Fibroblast of skin of left biceps (primary cell): ENCODE measurements at places on chromosomes 6 and 20.

DNA sequence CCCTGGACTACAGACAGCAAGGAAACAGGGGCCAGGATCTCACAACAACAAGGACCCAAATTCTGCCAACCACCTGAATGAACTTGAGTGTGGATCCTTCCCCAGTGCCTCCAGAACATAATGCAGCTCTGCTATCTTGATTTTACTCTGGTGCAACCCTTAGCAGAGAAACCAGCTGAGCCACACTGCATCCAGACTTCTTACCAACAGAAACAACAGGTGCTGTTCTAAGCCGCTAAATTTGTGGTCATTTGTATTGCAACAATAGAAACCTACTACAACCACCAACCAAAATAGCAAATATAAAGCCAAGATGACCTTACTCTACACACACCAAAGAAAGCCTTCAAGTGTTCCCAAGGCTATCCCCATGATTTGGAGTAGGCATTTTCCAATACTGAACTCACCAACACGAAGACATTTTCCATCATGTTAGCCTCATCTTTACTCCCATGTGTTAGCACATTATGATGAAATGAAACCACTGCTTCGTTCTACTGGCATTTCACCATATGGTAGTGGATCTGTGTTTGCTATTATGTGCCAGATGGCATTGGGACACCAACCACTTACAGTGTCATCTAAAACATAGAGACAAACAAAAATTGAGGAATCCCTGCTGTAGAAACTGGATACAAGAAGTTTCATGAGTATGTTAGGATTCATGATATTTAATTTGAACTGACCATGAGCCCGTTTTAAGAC lies 249.8 kb upstream of the ID4 start:
- no peak for DNase-seq

DNA sequence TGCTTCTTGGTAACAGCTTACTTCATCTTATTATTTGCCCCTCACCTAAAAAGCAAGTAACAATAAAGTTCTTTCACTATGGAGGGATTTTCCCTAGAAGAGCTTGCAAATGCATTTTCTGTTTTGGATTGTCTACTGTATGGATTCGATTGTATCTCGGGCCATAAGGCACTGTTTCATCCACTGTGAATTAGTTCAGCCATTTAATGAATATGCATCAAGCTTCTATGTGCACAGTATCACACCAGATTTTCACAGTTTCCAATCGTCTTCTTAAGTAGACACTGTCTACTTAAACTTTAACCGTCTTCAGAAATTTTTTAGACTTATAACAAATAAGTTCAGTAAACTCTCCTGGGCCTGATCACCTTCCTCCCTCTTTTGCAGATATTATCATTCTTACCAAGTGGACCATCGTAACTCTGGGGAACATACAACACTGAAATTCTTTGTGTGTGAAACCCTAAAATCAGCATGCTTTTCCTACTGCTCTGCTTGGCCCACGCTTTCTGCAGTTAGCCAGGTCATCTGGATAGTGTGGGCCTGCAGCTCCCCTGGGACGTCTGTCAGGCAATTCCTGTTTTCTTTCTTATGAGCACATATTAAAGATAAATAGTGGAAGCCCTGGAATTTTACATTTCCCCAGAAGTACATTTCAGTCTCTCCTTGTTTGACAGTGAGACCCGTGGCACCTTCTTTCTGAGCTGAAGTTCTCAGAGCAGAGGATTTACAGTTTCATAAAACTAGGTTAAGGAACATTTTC lies 136.5 kb upstream of the PDE10A start:
- DNase-seq, result no peak

DNA sequence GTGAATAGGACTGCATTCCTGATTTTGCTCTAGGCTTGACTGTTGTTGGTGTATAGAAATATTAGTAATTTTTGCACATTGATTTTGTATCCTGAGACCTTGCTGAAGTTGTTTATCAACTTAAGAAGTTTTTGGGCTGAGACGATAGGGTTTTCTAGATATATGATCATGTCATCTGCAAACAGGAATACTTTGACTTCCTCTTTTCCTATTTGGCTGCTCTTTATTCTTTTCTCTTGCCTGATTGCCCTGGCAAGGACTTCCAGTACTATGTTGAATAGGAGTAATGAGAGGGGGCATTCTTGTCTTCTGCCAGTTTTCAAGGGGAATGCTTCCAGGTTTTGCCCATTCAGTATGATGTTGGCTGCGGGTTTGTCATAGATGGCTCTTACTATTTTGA lies 13.4 kb downstream of the HLA-DOB start:
- no peak for DNase-seq

GRCh38 chr6:27872642-27873020 lies 39.6 kb downstream of the OR2B2 start:
- DNase-seq, result no peak

- DNase-seq, result peak; percentile 83
Observed at GRCh38 chr6:77292564-77293546, 170.4 kb downstream of the HTR1B start.

DNA sequence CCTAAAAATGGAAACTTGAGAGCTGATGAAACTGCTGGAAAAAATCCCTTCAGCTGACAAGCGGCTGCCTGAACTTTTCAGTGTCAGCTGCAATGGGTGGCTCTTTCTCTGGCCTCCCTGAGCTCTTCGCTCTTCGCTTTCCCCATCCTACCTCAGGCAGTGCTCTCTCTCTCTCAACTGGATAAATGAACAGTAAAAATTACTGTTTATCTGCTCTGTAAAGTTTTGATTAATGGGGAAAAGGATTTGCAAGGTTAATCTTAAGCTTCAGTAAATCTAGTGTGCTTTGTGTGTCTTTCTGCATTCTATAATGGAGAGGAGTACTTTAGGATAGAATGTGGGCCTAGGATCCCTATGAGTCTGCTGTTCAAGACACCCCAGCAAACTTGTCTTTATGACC lies 35.1 kb downstream of the TMEM14A start:
- no peak for DNase-seq
